AG09319 (cell line): ENCODE measurements at places on chromosomes 5 and 9.

DNA sequence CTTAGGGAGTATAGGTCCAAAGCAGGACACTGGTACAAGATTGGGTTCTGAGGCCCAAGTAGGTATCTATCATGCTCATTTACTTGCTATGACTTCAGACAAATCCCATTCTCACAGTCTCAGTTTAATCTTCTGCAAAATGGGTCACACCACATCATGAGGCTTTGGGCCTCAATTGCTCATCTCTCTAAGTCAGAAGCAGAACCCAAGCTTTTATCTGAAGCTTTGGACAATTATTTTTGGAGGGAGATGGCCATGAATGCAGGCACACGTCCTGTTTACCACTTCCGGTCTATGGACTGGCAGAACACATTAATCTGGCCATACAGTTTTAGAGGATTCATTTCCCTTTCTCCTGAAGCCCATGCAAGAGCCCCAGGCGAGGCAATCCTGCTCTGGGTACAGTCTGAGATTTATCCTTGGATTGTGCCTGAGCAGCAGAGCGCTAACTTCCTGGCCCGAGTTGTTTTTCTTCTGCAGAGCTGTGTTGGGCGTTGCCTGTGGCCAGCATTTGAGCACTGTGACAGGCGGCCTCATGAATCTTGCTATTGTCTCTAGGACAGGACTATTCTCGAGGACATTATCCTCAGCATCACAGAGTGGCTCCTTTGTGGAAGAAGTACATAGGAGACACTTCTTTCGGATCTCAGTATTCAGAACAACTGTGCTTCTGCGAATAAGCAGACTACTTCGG, 16.1 kb downstream of the SLC22A4 start:
- DNase-seq = no peak

GRCh38 chr5:118678746-118679145, 309.6 kb downstream of the DTWD2 start:
- no peak for DNase-seq

DNA sequence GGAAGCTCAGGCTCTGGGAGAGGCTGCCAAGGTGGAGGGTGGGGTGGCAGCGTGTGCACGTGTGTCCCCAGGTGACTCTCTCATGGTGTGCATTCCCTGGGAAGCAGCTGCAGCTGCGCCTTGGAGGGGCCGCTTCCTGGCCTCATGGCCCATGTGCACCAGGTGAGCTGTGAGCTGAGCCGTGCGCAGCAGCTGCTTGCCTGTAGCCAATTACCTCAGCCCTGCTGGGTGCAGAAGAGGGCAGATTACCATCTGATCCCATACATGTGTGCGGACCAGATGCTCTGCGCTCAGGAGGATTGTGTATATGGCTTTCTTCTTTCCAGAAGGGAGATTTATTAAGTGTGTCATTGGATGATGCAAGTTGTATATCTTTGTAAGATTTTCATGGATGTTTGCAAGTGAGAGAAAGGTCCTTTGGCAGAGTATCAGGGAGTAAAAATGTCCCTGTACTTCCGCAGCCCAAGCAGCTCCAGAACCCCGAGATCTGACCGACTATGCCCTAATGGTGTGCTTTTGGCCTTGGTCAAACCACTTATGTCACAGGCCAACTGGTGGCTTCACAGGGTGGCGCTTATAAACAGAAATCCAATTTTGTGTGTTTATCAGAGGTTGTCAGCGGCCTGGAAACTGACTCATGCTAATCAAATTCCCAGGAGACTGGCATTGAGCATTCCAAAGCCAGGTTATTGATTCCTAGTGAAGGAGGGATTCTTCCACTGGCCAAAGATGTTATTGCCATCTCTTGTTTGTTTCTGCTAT, 229.3 kb downstream of the GOLPH3 start:
- DNase-seq = no peak

DNA sequence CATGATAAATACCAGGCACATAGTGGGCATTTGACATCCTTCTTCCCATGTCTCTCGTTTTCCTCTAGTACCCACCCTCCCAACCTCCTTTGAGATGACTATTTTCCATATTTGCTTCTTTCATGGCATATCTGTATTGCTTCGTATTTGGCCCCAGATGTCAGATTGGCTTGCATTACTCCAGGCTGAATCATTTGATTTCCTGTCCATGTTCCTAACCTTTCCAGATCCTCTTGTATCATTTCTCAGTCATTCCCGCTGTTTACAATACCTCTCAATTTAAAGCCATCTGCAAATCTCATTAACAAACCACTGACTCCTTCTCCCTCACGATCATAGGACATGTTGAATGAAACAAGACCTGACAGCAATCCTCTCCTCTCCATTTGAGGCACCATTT, 19.9 kb downstream of the MTX3 start:
- DNase-seq = peak; percentile 47

GRCh38 chr5:169696621-169697510, 59.8 kb downstream of the DOCK2 start:
- DNase-seq = no peak

DNA sequence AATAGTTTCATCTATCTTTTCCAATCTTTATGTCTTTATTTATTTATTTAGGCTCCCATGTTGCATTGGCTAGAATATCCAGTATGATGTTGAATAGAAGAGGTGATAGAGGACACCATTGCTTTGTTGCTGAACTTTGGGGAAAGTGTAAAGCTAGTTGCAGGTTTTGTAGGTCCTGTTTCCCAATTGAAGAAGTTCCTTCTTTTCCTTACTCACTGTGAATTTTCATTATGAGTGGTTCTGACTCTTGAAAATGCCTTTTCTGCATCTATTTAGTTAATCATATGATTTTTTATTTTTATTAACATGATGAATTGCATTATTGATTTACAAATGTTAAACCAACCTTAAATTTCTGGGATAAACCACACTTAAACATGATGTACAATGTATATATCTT, 58.9 kb upstream of the NR3C1 start:
- DNase-seq = no peak

GRCh38 chr5:159508344-159508743, 178.1 kb upstream of the IL12B start:
- no peak for DNase-seq

- DNase-seq = no peak
Measured at GRCh38 chr5:116380621-116381020, 194.0 kb downstream of the SEMA6A start.

DNA sequence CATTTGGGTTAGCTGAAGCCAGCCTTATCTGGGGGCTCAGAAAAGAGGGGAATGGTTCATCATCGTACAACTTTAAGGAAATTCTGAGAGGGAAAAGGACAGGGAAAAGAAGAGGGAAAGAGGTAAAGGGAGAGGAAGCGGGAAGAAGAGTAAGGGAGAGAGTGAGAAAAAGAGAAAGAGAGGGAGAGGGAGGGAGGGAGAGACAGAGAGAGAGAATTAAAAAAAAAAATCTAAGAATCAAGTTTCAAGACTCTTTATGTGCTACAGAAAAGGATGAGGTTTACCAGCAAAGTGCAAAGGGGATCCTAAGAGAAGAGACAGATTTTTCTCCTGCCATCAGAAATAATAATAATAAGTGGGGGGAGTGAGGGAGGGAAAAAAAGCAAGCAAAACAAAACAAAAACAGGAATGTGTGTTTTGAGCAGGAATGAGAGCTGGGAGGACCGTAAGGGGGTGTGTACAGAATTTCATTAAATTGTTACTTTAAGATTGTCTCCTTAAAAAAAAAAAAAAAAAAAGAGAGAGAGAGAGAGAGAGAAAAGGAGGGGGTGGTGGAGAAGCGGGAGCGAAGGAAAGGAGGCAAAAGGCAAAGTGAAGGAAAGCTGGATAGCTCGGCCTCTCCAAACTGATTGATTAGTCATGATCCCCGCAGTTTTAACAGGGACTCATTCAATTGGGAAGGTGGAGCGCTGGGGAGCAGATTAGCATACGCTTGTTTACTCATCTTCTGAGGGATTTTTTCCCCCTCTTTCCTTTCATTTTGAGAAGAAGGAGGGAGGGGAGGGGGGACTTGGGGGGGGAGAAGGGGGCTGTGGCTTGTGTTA, 438 bp upstream of the PAPPA start:
- peak; percentile 70 for DNase-seq

DNA sequence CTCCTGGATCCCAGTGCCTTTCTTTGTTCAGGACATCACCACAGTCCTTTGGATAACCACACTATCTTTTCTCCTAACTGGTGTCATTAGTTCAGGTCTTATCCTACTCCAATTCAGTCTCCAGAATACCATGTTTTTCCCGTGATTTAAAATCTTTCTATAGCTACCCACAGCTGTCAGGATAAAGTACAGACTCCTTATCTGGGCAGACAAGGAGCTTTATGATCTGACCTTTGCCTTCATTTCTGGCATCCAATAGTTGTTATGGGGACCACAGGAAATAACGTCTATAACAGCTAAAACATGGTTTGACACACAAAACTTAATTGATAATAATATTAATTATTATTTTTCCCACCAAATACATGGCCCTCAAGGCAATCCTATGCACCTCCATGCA, 125.6 kb downstream of the ARL15 start:
- no peak for DNase-seq

DNA sequence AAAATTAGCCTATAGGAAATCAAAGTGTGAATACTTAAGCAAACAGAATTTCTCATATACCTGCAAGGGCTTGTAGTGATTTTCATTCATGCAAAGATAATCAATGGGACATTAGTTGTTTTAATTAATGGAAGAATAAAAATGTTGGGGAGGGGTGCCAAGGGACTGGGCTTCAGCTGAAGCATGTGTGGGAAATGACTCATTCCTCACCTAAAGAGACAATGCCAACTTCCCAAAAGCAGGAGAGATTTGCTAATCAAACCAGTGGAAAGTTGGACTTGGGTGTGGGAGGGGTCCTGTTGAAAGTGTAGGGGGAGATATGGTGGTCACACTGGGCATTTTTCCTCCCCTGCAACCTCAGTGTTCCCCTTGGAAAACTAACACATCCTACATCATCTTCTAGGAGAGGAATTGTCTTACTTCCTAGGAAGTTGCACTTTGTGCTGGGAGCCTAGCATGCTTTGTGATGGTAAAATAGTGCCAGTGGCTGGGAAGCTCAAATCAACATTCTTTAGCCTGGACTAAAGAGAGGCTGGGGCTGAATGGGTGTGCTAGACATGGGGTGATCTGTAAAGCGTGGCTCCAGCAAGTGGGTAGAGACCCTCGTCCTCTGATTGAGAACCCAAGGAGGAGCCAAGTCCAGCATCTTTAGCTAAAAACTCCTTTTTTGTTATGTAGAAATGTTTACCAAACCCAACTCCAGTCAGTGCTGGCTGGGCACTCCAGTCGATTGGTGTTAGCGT, 6.4 kb upstream of the LHX2 start:
- no peak for DNase-seq

GRCh38 chr9:135985459-135985774, 24.2 kb upstream of the UBAC1 start:
- DNase-seq = no peak

- DNase-seq = no peak
Measured at GRCh38 chr5:76801803-76802195, 17.0 kb upstream of the F2RL1 start.

GRCh38 chr5:135457424-135458071, 5.4 kb upstream of the TIFAB start:
- DNase-seq = no peak

- no peak for DNase-seq
Measured at GRCh38 chr5:111200828-111201227, 23.4 kb upstream of the CAMK4 start.

DNA sequence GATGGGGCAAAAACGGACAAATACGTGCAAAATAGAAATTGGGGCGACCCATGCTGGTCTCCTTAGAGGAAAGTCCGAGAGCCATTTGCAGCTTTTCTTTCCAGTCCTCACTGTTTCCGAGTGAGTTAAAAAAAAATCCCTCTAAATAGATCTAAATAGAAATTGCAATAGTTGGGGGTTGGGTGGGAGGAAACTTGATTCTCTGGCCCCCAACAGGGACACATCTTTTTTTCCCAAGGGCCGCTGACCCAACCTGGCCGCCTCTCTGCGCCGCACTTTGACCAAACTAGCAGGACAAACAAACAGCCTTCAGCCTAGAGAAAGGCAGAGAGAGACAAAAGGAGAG, 2.8 kb upstream of the NKX2-5 start:
- DNase-seq = no peak

DNA sequence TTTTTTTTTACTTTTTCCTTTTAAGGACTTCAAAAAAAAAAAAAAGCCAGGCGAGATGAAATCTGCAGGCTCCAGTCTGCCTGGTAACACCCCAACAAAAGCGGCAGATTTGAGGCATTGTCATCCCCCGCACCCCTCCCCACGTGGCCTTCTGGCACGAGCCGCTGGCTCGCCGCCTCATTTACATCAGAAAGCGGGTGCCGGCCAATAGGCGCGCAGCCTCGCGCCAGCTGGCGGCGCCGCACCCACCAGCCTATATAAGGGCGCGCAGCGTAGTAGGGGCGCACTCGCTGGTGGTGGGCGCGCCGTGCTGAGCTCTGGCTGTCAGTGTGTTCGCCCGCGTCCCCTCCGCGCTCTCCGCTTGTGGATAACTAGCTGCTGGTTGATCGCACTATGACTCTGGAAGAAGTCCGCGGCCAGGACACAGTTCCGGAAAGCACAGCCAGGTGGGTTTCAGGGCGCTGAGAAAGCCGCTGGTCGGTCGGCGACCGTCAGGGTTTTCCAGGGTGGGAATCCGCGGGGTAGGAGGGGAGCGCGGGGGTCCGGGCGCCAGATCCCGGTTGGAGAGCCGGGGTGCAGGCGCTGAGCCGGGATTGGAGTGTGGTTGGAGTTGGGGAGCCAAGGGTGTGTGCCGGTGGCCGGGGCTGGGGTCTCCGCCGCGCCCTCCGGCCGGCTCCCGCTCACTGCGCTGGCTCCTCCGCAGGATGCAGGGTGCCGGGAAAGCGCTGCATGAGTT, at the start of gene GADD45G:
Gene GADD45G (plus strand): TSS at position 284 of the 736 bp plus-strand sequence. CDS start 110 bp downstream, at position 394.
- DNase-seq = peak; percentile 48

- no peak for DNase-seq
Measured at GRCh38 chr5:96006291-96006690, 44.6 kb upstream of the ELL2 start.

- no peak for DNase-seq
Measured at GRCh38 chr9:96203867-96204501, 98.0 kb downstream of the HSD17B3 start.

- DNase-seq = peak; percentile 91
Measured at GRCh38 chr9:133347985-133348717, at the start of the genes MED22 and RPL7A. TSS of gene MED22 (minus strand) at chr9:133348131. CDS start at chr9:133346662, 1,469 bp downstream. TSS of gene RPL7A (plus strand) at chr9:133348218. CDS start at chr9:133348244, 26 bp downstream.

DNA sequence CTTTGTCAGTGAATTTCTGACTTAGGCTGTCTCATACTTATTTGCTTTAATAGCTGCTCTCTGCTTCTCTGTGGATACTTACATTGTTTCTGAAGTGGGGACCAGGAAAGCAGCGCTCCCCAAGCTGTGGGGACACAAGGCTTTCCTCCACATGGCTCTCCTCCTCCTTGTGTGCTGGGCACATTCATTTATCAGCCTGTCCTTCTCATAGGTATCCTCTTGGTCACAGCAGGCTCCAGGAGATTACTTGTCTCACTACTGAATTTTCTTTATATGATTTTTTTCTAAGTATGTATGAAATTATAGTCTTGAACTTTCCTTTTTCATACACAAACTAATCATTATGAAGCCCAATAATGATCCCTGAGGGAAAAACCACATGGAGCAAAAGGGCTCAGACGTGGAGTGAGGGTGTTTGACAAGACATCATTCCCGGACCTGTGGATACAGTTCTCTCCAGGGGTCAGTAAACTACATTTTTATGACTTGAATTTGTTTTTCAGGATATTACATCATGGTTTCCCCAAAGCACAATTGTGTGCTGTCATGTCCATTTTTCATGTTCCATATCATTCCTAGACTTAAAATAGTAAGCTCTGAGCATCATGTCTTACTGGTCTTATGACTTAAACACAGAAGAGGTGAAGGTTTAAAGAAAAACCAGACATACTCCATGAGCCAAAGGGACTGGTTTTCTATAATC, 234.5 kb downstream of the PCSK1 start:
- no peak for DNase-seq

GRCh38 chr5:167820101-167820990, 471.1 kb upstream of the WWC1 start:
- no peak for DNase-seq

- no peak for DNase-seq
Measured at GRCh38 chr9:91214867-91215266, 146.9 kb downstream of the AUH start.
